ENCODE measurements at places on chromosomes 2 and 18.

DNA sequence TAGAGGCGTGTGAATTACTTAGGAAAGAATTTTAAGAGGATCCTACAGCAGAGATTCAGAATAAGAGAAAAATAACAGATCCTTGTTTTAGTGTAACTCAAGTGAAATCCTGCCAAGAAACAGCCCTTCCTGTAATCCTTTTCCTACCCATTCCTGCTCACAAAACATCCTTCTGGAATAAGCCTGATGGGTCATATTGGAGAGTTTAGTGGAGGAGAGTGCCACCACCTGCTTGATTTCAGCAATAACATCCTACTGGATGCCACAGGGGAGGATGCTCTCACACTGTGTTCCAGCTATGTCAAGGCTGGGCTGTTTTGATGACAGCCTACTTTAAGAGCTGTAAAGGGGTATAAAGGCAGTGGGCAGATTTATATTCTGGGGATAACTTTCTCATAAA lies 54.8 kb upstream of the CCDC178 start:
- no peak for DNase-seq

- no peak for DNase-seq
Observed at GRCh38 chr2:69034845-69035244, 21.9 kb downstream of the ANTXR1 start.

DNA sequence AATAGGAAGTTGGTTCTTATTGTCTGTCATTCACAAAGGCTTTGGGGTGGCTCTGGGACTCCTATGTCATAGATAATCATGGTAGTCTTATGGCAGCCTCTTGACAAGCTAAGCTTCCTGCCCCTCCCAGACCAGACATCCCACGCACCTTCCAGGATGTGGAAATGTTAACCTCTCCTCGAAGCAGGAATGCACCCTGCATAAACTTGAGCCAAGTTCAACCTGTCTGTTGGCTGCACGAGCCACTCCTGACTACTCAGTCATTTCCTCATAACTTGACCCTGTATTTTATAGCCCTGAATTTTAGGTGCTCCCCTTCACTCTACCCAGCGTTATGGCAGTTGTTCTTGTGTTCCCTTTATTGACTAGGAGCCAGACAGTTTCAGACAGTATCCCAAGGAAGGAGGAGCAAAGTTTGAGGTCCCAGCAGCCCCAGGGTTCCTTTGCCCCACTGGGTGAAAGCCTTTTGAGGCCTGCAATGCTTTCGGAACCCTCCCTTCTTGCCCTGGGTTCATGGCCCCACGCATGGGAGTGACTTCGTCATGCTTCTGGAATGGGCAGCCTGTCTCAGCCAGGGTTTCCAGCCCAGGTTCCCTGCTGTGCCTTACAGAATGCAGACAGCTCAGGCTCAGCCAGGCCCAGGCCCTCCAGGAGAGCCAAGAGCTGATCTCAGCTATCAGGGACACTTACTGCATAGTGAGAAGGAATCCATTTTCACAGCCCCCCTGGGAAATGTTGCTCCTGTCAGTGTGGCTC lies 15.6 kb upstream of the INO80C start:
- DNase-seq: no peak

- no peak for DNase-seq
Observed at GRCh38 chr2:181459621-181460021, 2.4 kb downstream of the ITGA4 start.

Data from activated T-helper 2 cell treated with anti-CD3 and anti-CD28 coated beads, Interferon-gamma antibody, Interleukin-2, Interleukin-4, amounts not matched to agents 10 μg/mL and 5 μg/mL and 100 μg/mL, durations not matched to agents 14 hours and 24 hours and 36 hours (primary cell).